ENCODE measurements at places on chromosomes 7 and 10.

GRCh38 chr7:107528461-107528860 lies 35.3 kb downstream of the COG5 start:
- H3K4me1 ChIP-seq = peaks cover 19% of the 10 kb centered on the region
- H3K4me3 ChIP-seq = no peak overlapping the region
- no peak overlapping the region for H3K27ac ChIP-seq
- no peak for DNase-seq
- peaks cover 24% of the 10 kb centered on the region for H3K36me3 ChIP-seq
- no peaks in the 10 kb centered on the region for H3K27me3 ChIP-seq

- peak overlapping the region; percentile 73 for H3K4me3 ChIP-seq
- H3K27ac ChIP-seq = no peak overlapping the region
- no peak for DNase-seq
- H3K36me3 ChIP-seq = no peaks in the 10 kb centered on the region
- no peaks in the 10 kb centered on the region for H3K27me3 ChIP-seq
Observed at GRCh38 chr7:129502708-129503685, 666 bp downstream of the SMKR1 start.

- no peak overlapping the region for H3K4me3 ChIP-seq
- H3K4me1 ChIP-seq = no peaks in the 10 kb centered on the region
- no peak for DNase-seq
- no peak overlapping the region for H3K27ac ChIP-seq
- H3K36me3 ChIP-seq = no peaks in the 10 kb centered on the region
Observed at GRCh38 chr7:141272417-141272816, 198.6 kb downstream of the TMEM178B start.

DNA sequence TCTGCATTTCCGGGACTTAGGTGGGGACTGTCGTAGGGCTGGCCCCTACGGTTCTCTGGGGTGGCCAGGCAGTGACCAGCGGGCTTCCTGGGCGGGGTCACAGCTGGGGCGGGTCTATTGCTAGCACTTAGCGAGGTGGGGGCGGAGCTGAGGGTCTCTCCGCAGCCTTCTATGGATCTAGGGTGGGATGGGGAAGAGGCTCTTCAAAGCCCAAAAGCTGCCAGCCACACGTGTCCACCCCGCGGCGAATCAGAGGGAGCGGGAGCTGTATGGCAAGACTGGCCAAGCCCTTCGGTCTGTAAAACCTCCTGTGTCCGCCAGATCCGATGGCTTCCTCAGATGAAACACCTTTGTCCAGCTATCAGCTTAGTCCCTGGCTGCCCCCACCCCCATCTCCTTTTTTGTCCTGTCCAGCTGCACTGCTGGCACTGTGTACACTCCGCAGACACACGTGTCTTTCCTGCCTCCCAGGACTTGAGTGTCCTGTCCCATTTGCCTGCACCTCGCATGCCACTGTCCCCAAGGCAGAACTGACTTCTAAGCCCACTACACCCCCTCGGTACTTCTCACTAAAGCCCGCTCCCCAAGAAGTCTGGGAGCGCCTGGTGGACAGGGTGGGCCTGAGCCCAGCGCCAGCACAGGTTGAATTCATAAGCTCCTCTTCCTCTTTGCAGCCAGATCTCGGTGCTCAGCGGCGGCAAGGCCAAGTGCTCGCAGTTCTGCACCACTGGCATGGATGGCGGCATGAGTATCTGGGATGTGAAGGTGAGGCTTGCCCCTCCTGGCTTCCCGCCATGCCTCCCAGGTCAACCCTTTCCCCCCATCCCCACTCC lies 14.8 kb downstream of the PDAP1 start:
- peaks cover 44% of the 10 kb centered on the region for H3K36me3 ChIP-seq
- H3K4me1 ChIP-seq = peaks cover 21% of the 10 kb centered on the region
- no peaks in the 10 kb centered on the region for H3K27me3 ChIP-seq
- DNase-seq = no peak

DNA sequence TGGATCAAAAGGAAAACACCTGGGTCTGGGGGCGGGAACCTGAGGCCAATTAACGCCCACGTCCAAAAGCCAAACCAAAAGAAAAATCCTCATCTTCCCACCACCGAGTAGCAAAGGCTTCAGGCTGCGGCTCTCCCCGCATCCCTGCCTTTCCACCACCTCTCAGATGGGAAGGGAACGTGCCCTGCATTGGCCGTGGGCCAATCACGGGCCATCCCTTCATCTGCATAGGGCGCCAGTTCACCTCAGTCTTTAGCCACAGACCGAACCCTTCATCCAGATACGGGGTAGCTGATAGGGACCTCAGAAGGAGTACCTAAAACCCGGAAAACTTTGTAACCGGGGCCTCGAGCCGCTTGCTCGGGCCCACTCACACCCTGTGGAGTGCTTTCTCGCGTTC lies 626 bp downstream of the PRPF18 start:
- H3K27ac ChIP-seq = no peak overlapping the region
- DNase-seq = peak; percentile 12
- H3K4me1 ChIP-seq = peaks cover 27% of the 10 kb centered on the region
- H3K36me3 ChIP-seq = peaks cover 10% of the 10 kb centered on the region
- H3K27me3 ChIP-seq = no peaks in the 10 kb centered on the region
- peak overlapping the region; percentile 99 for H3K4me3 ChIP-seq

GRCh38 chr7:42868480-42868879 lies 43.4 kb downstream of the C7orf25 start:
- H3K4me3 ChIP-seq = no peak overlapping the region
- DNase-seq = no peak
- H3K27me3 ChIP-seq = peaks cover 16% of the 10 kb centered on the region
- peaks cover 5% of the 10 kb centered on the region for H3K36me3 ChIP-seq

DNA sequence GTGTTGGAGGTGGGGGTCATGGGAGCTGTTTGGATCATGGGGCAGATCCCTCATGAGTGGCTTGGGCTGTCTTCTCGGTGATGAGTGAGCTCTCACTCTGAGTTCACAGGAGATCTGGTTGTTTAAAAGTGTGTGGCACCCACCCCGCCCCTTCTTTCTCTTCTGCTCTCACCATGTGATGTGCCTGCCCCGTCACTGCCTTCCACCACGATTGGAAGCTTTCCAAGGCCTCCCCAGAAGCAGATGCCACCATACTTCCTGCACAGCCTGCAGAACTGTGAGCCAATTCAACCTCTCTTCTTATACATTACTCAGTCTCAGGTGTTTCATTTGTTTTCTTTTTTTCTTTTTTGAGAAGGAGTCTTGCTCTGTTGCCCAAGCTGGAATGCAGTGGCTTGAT lies 170.0 kb downstream of the PTPN20 start:
- H3K4me1 ChIP-seq = peaks cover 14% of the 10 kb centered on the region
- no peak overlapping the region for H3K27ac ChIP-seq
- no peak overlapping the region for H3K4me3 ChIP-seq
- DNase-seq = peak; percentile 43

- no peaks in the 10 kb centered on the region for H3K4me1 ChIP-seq
- H3K4me3 ChIP-seq = no peak overlapping the region
- no peak overlapping the region for H3K27ac ChIP-seq
Observed at GRCh38 chr7:31123321-31123720, 71.2 kb downstream of the ADCYAP1R1 start.

Data from activated naive CD4-positive, alpha-beta T cell treated with anti-CD3 and anti-CD28 coated beads for 36 hours (primary cell).